ENCODE measurements at places on chromosomes 16 and 17.
A peak's percentile ranks its signal among the peaks of the same experiment; 100 is the strongest.

DNA sequence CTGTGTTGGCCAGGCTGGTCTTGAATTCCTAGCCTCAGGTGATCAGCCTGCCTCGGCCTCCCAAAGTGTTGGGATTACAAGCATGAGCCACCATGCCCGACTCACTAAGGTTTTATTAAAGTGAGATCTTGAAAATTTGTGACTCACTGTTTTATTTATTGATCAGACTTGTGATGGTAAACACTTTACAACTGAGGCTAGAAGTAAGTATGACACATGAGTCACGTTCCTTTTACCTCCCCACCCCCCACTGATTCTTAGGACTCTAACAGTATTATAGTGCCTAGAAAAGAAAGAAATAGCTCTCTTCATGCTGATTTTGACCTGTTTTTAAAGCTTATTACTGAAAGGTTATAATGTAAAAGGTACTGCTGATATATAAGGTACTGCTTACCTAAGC, 160.6 kb downstream of the TANC2 start:
- no peak for DNase-seq

- no peak for DNase-seq
Measured at GRCh38 chr16:58488531-58488930, 11.4 kb upstream of the NDRG4 start.

DNA sequence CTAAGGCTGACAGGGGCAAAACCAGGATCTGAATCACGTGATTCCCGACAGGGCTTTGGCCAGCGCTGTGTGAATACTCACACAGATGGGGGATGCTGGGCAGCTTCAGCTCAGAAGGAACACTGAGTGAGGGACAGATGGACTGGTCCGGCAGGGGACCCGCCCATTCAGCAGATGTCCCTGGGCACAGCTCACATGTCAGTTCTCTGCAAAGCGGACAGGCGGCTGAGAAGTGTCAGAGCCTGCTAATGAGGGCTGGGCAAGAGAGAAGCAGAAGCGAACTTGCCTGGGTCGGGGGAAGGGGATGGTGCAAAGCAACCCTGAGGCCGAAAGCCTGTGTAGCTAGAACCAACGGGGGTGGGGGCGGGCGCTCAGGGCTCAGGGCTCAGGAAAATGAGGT, 11.9 kb upstream of the GLIS2 start:
- DNase-seq, result no peak

GRCh38 chr17:74183411-74183810, 20.1 kb upstream of the RPL38 start:
- DNase-seq, result no peak

DNA sequence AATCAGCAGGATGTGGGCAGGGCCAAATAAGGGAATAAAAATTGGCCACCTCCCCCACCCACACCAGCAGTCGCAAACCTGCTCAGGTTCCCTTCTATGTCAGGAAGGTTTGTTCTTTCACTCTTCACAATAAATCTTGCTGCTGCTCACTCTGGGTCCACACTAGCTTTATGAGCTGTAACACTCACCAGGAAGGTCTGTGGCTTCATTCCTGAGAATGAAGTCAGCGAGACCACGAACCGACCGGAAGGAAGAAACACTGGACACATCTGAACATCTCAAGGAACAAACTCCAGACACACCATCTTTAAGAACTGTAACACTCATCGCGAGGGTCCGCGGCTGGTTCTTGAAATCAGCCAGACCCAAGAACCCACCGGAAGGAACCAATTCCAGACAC, 115.5 kb upstream of the TBX2 start:
- DNase-seq, result no peak

DNA sequence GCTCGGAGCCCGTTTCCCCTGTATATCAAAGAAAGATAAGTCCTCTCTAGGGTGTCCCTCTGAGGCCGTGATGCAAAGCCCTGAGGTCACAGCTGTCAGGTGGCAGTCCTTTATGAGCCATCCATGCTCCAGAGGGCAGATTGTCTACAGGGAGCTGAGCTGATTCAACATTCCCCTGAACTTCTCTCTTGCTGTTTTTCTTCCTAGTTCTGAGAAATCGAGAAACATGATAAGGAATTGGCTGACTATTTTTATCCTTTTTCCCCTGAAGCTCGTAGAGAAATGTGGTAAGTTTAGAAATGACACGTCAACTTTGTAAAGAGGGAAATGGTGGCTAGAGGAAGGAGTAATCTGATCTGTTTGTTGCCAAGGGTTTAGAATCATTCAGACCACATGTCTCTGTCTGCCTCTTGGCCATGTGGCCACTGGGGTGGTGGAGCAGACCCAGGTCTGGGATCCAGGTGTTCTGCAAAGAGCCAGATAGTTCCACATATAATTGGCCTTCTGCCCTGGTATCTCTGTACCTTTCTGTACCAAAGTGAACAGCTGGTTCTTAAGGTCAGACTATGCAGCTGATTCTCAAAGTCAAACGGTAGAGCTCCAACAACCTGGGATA, 3.5 kb downstream of the CTNS start:
- peak; percentile 22 for DNase-seq

- DNase-seq, result no peak
Measured at GRCh38 chr17:7916808-7917207, 719 bp upstream of the RNF227 start.

DNA sequence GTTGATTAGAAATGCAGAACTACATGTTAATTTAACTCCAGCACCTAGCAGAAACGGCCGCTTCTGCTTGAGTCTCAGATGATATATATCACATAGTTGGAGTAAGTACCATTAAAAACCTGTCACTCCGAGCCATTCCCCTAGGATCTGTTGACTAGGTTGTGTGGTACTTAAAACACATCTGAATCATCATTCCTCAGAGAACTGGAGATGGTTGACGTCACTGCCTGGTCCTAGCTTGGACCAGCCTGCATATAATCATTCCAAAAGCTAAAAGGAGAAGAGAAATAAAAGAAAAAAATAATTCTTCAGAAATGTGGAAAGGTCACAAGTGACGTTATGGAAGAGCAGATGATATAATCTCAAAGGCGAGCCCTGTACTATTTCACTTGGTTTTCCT, 31.3 kb upstream of the RASL10B start:
- no peak for DNase-seq

- DNase-seq, result no peak
Measured at GRCh38 chr16:53721017-53721416, 17.1 kb downstream of the FTO start.

GRCh38 chr17:77542011-77542410, 401.2 kb downstream of the SEC14L1 start:
- DNase-seq, result peak; percentile 54

- DNase-seq, result no peak
Measured at GRCh38 chr17:63040816-63041215, 74.8 kb downstream of the TANC2 start.

DNA sequence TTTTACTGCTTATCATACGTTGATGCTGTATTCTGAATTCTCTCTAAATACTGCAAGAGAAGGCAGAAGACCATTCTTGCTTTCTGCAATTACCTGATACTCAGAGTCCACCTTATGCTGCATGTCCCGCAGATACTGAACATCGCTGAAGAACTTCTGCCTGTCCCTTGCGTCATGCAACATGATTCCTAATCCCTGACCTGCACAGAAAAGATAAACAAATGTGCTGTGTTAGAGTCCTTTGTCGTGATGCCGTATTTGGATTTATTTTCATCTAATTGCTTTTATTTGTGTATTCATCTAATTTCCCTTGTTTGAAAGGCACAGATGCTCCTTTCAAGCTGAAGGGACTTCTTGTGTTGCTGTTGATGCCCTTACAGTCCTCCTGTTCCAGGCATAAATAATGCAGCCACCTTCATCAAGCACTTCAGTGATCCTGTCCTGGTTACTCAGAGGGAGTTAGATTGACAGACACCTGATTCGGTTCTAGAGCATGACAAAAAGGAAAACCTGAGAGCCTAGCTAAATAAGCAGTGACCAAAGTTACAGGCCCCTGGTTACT, 6.5 kb downstream of the MARCHF10 start:
- DNase-seq, result no peak

DNA sequence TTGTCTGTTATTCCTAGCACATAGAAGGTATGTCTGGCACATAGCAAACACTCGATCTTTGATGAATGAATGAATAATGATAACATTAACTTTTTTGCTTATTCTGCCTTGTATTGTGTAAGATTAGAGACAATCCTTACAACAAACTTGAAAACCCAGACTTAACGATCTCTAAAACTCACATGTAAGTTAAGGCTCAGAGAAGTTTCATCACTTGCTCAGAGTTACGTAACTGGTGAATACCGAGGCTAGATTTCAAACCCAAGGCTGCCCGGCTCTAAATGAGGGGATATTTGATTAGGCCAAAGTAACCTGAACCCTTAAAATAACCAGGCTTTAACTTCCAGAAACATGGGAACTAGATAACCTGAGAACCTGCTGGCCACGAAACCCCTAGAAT, 22.3 kb downstream of the CAPNS2 start:
- DNase-seq, result no peak

DNA sequence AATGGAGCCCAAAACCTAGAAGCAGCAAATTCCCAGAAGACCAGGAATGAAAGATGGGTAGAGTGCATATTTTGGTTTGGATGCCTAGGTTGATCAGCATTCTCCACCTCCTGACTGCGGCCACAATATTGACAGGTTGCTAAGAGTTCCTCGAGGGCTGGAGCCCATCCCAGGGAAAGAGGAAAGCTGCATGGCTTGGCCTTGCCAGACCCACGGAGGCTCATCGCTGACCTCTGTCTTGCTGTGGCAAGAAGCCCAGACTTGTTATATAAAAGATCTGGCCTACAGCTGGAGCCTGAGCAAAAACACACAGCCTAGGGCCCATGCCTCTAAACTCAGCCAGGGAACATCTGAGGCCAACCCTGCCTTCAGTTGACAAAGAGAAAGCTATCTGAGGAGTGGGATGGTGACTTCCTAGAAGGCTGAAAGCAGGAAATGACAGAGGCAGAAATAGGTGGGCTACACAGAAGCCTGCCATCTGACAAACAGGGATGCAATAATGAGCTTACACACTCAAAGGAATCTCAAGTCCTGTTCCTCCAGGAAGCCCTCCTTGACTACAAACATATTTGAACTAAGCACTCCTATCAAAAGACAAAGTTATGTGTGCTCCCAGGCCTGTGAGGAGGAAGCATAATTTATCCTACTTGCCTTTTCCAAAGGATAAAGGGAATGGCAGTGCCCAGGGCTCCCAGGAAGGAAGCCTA, 22.5 kb upstream of the SLC35B1 start:
- DNase-seq, result no peak

- no peak for DNase-seq
Measured at GRCh38 chr16:17777408-17777863, 306.7 kb upstream of the XYLT1 start.

- DNase-seq, result peak; percentile 64
Measured at GRCh38 chr16:72467157-72467759, 295.3 kb upstream of the PMFBP1 start.

DNA sequence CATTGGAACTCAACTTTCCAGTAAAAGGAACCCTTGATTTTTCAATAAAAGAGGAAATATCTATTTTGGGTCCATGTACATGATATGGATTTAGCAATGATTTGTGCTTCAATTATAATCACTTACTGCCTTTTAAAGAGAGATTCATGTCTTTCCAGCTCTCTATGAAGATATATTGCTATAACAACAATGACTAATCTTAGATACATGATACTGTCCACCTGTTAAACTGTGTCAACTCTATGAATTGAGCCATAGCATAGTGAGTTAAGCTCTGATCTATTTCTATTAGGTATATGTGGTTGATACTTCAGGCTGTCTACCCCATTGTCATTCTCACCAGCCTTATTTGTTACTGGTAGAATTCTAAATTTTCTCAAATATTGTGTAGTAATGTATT, 15.0 kb upstream of the MPHOSPH6 start:
- no peak for DNase-seq

DNA sequence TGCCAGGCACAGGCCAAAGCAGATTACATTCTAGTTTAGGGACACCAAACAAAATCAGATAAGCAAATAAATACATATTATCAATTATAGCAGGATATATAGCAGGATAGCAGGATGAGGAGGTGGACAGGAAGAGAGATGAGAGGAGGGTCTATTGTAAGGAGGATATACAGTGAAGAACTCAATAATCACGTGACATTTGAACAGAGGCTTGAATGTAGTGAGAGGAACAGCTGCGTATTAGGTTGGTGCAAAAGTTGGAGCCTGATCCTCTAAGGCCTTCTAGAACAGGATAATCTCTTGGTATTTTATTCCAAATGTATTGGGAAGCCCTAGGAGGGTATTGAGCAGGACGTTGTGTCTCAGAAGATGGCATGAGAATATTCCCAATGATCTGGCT, 136.7 kb downstream of the CYLD start:
- no peak for DNase-seq

DNA sequence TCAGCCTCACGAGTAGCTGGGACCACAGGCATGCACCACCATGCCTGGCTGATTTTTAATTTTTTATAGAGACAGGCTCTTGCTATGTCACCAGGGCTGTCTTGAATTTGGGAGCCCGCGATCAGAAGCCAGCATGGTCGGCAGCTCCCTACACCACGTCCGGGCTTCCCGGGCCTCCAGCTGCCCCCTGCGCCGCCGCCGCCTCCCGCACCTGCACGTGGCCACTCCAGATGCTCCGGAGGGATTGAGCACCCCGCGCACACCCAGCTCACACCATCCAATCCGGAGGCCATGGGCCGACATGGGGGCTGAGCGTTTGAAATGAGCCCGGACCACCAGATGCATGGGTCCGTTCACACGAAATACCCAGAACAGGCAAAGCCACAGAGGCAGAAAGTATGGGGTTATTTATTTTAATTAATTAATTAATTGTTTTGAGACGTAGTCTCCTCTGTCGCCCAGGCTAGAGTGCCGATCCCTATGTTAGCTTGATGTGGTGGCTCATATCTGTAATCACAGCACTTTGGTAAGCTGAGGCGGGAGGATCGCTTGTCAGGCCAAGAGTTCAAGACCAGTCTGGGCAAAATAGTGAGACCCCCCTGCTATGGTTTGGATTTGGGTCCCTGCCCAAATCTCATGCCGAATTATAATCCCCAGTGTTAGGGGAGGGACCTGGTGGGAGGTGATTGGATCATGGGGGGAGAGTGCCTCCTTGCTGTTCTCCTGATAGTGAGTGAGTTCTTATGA, 17.1 kb upstream of the PDXDC1 start:
- DNase-seq, result no peak

GRCh38 chr16:24876231-24876630, 30.5 kb downstream of the SLC5A11 start:
- DNase-seq, result no peak

DNA sequence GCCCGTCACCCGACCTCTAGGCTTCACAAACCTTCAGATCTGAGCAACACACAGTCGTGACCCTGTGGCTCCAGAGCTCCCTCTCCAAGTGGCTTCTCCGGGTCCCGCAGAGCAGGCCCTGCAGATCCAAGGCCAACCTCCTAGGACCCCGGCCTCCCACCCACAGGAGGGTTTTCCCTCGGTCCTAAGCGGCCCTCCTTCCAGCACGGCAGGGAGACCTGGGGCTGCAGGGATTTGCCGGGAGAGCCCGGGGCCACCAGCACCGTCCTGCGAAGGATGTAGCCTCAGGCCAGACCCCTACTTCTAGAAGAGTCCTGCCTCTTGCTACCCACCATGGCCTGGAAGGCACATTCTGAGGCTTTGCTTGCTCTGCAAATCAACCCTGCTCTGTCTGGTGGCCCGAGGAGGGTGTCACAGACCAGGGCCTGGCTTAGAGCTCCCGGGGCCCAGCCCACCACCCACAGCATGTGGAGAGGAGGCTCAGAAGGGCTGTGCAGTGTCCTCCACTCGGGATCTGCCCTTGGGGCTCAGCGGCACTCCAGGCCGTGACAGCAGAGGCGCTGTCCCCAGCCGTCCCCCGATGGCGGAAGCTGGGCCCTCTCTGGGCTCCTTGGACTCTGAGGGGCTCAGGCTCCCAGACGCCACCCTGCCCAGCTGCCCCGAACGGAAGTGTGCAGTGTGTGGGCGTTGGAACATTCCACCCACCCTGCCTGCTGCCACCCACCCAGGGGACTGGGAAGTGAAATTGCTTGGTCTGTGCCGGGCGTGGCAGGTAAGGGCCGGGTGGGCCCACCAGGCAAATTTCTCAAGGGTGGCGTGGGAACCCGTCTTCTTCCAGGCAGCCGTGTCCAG, 28.8 kb upstream of the ACSF3 start:
- DNase-seq, result no peak

Data from neural progenitor cell (in vitro differentiated cells).